ENCODE measurements at places on chromosomes 4 and X. TPM values are rescaled to one million over a fixed set of nuclear protein-coding genes. Genes with fewer than 3 reads are reported as not detected.

DNA sequence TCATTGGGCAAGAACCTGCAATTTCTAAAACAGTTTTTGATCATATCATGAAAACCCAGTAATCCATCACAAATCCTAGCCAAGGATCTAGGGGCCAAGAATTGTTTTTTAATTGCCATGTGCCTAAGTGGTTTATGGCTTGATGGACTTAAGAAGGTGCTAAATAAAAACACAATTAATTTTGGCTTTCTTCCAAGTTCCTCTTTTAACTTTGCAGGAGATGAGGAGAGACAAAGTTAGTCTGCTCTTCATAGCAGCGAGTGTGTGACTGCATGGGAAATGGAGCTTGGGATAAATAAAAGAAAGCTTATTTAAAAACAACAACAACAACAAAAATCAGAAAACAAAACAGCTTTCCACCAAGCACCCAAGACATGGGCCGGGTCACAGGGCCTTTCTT is 41.4 kb downstream of the ARHGEF9 start:
- no peak for DNase-seq

GRCh38 chrX:13750812-13751211 is 16.3 kb downstream of the OFD1 start:
- DNase-seq, result no peak

GRCh38 chrX:47247206-47247998 is 14.6 kb downstream of the USP11 start:
- DNase-seq, result no peak

GRCh38 chr4:184375027-184375426 is 99.3 kb downstream of the IRF2 start:
- DNase-seq, result no peak

DNA sequence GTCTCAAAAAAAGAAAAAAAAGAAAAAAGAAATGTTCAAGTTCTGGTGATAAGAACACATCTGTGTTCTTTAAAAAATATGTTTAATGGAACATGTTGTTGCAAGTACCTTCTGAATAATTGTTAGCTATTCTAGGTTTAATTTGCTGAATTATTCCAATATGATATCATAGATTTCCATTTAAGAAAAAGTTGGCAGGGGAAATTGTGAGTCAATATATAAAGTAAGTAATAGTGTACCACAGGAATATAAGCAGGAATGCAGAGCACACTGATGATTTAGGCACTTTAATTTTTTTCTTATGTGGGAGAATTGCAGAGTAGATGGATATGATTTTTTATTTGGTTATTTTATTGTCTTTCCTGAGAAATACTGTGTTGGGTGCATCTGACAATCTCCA is 190.7 kb downstream of the RPA4 start:
- DNase-seq, result no peak

DNA sequence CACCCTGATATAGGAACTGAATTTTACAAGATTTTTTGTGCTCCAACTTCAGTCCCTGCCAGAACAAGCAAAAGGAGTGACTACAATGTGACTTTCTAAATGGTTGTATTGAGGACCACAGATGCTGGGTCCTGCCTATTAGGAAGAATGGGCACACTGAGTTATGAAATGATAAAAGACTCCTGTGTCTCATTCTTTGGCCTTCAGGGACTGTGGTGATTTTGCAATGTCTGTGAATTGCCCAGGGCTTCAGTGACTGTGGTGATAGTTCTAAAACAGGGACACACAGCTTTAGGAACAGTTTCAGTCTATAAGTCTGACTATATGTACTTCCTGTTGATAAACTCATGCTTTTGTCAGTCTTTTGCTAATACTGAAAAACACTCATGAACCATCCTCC is 210.2 kb downstream of the DMD start:
- no peak for DNase-seq

GRCh38 chr4:26252349-26253025 is 68.3 kb upstream of the RBPJ start:
- no peak for DNase-seq

DNA sequence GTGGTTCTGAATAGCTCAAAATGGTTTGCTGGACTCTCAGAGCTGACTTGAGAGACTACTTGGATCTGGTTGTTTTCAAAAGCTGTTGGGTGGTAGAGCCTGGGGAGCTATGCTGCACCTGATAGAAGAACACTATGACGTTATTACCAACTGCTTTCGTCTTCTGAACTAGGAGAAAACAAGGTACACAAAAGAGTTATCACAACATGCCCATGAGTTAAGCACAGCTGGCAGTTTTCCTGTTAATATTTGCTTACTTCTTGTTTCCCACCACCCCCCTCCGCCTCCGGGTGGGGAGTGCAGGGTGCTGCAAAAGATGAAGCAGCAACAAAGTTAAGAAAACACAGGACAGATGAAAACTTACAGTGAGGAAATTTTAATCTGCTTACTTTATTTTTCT is 69.1 kb downstream of the RASL11B start:
- DNase-seq, result no peak

DNA sequence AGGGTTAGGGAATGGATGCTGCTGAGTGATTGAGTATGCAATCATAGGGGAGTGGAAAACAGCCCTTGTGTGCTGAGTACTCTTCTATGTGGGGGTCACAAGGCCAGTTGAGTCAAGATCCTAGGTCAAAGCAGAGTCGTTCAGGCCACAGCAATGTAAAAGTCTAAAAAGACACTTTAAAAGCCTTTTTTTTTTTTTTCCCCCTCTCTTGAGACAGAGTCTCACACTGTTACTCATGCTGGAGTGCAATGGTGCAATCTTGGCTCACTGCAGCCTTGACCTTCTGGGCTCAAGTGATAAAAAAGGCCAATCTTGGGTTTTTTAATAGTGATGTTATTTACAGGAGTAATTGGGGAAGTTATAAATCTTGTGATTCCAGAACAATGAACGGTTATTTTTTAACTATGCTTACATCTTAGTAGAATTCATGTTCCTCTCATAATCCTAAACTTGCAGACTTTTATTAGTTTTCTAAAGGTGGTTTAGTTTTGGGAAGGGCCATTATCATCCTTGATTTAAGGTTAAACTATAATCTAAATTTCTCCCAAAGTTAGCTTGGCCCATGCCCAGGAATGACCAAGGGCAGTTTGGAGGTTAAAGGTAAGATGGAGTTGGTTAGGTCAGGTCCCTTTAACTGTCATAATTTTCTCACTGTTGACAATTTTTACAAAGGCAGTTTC is 82.2 kb upstream of the BMP2K start:
- DNase-seq, result no peak

DNA sequence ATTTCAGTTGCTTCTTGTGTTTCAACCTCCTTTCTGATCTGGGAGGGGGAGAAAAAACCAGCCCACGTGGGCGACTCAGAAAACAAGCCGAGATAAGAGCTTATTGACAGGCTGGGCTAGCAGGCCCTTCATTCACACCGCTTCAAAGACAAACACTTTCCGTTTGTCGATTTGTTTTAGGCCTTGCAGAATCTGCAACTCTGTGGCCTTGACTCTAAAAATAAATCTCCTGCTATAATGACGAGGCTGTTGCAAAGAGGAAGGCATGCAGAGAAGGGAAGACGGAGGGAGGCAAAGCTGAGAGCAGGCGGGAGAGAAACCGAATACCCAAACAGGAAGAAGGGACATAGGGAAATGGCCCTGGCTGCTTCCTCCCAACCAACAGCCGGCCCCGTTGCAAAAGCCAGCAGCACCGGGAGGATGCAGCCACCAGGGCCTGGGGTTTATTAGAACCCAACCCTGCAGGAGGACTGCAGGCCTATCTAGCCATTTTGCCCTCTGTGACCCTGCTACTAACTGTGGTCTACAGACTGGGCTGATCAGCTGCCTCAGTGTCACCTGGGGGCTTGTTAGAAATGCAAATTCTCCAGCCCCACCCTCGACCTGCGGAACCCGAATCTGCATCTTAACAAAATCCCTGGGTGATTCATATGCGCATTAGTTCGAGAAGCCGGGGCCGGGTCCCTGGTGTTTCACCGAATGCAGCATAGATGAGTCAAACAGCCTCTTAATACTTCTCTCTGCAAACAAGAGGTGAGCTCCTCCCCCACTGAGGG is 325.5 kb downstream of the BCOR start:
- DNase-seq, result no peak

DNA sequence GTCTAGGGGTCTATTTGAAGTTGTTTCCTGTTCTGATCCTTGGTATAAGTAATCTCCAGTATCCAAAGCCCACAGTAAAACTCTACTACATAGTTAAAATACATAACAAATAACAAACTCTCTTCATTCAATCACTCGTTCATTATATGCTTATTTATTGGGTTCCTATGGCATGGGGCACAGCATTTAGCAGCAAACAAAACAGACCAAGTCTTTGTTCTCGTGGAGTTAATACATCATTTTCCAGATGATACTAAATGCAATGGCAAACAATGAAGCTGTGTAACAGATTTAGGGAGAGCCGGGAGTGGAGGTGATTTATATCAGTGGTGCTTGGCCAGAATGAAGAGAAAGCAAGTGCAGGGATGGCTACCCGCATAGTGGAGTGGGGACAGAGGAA is 36.6 kb upstream of the SPARCL1 start:
- DNase-seq, result no peak

GRCh38 chrX:3451571-3451970 is 105.1 kb upstream of the MXRA5 start:
- no peak for DNase-seq

DNA sequence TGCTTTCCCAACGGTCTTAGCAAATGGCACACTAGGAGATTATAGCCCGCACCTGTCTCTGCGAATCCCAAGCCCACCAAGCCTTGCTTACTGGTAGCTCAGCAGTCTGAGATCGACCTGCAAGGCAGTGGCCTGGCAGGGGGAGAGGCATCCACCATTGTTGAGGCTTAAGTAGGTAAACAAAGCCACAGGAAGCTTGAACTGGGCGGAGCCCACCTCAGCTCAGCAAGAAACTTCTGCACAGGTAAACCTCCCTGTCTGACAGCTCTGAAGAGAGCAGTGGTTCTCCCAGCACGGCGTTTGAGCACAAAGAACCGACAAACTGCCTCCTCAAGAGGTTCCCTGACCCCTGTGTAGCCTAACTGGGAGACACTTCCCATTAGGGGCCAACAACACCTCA is 42.8 kb downstream of the BRWD3 start:
- no peak for DNase-seq

DNA sequence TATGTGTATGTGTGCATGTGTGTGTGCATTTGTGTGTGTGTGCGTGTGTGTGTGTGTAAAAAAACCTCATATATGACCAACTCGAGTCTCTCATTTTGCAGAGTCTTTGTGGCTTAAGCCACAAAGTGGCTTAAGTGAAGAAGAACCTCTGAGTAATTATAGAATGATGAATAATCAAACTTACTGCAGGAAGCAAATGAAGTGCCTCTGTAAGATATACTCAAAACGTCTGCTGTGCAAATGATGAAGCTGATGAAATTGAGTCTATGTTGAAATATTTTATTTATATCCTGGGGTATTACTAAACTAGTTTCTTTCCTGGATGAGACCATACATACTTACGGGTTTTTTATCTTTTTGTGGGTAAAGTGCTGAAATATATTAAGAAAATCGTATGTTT is 1198.7 kb downstream of the PCDH7 start:
- no peak for DNase-seq

GRCh38 chrX:126701380-126701779 is 118.1 kb upstream of the PRR32 start:
- no peak for DNase-seq

DNA sequence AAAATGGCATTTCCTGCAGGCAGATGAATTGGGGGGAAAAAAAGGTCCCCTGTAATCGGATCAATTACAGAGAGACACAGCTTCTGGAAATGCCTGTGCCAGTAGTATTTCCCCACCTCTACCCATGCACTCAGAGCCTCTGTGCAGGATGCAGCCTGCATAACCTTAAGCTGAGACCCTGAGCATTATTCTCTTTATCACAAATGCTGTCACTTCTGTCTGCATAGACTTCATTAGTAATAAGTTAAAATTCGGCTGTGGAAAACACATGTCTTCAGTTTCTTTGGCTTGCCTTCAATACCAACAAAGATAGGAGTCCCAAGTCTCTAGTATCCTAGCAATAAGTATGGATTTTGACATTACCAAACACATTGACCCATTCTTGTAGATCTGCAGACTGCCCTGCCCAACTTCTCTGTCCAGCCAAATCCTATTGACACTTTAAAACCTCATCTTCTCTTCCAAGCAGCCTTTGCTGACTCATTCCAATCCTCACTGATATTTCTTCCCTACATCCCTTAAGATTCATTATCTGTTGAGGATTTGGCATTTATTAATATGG is 70.8 kb downstream of the LUZP4 start:
- DNase-seq, result no peak

DNA sequence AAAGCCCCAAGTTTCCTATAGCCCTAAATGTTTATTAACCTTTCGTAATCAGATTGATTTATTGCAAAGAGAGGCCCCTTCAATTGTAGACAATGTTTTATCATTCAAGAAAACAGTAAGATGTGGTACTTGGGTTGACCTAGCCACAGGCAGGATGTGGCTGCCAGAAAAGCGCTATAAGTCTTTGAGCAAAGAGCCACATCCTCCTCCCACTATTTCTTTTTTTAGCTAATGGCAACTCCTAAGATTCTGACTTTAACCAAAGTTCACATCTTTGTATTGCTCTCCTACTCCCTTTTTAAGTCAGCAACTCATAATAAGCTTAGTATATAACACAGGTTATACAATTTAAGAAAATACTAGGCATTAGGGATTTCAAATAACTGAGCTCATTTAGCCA is 70.7 kb upstream of the PPP3CA start:
- DNase-seq, result no peak

- no peak for DNase-seq
Observed at GRCh38 chrX:100913111-100913510, 15.6 kb downstream of the XKRX start.

- DNase-seq, result no peak
Observed at GRCh38 chr4:64781737-64782326, 372.6 kb upstream of the TECRL start.

DNA sequence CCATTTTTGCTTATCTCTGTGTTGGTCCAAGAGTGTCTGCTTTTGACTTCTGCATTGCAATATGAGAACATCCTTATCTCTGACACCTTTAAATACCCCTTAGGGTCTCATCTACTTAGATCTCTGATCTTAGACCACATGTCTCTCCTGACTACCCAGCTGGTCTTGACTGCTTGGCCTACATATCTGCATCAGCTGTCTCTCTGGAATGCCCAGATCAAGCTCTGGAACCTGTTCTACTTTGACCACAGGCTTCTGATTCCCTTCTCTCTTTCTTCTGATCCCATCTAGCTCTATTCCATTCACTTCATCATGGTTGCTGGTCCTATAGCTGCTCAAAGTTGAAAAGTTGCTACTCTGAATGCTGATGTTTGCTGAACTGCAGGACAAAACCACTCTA is 301.2 kb downstream of the MAPK10 start:
- DNase-seq, result no peak

- DNase-seq, result no peak
Observed at GRCh38 chrX:20988804-20989203, 385.4 kb upstream of the CNKSR2 start.

GRCh38 chrX:113651306-113651705 is 810.7 kb upstream of the AMOT start:
- no peak for DNase-seq

GRCh38 chr4:175536852-175537453 is 275.1 kb downstream of the GPM6A start:
- peak; percentile 11 for DNase-seq

FSTL5 gene
- 3.5 TPM for polyA plus RNA-seq

CCKAR gene
- not detected for polyA plus RNA-seq

LONRF3 gene
- 1.3 TPM for polyA plus RNA-seq

BMX gene
- 0.45 TPM for polyA plus RNA-seq

TMEM128 gene
- 47.8 TPM for polyA plus RNA-seq

PRICKLE3 gene
- 4.2 TPM for polyA plus RNA-seq

F8A1 gene
- polyA plus RNA-seq, result 19.9 TPM

PCDH10 gene
- 4.4 TPM for polyA plus RNA-seq

PHKA1 gene
- polyA plus RNA-seq, result 6.0 TPM

LINC00632 gene
- polyA plus RNA-seq, result 10.8 TPM

All from left renal cortex interstitium (tissue), 4 donors.